ENCODE measurements at places on chromosomes 5 and 9. TPM values are rescaled to one million over a fixed set of nuclear protein-coding genes. Genes with fewer than 3 reads are reported as not detected.

DNA sequence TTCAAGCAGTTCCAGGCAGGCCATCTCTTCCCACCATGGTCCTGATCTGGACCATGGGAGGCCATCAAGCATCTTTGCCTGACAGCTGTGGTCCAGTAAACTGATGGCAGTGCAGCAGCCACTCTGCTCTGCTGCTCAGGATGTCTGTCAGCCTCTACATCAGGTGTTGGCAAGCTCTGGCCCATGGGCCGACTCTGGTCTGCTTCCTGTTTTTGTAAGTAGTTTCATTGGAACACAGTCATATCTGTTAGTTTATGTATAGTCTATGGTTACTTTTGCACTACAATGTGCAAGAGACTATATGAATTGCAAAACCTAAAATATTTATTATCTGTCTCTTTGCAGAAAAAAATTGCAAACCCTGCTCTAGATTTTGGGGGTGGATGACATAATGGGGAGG lies 225.0 kb downstream of the KCTD16 start:
- DNase-seq = no peak

DNA sequence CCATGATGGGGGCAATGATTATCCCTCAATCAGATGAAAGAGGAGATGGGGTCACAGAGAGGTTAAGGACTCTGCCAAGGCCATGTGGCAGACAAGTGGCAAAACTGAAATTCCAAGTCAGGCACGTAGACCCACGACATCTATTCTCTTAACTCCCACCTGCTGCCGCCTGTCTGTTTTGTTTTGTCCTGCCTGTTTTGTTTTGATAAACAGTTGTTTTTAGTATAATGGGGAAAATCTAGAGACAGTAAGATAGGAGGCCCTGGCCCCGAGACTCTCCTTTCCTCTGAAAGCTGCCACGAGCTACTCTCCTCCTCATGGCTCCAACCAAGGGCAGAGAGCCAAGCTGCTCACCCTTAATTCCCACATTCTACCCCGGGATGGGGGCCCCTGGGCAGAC lies 4.9 kb downstream of the FSTL4 start:
- no peak for DNase-seq

DNA sequence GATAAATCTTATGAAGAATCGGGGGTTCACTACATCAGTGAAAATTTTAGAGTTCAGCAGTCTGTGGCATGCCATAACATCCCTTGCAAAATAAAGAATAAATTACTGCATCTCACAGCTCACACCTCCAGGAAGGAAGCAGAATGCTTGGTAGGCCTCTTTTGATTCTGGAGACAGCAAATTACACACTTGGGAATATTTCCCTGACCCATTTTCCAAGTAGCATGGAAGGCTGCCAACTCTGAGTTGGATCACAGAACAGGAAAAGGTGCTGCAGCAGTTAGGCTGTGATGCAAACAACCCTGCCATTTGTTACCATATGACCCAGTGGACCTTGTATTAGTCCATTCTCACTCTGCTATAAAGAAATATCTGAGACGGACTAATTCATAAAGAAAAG lies 293.5 kb downstream of the ASTN2 start:
- no peak for DNase-seq

GRCh38 chr5:95619514-95620029 lies 315 bp upstream of the GPR150 start:
- DNase-seq = no peak

DNA sequence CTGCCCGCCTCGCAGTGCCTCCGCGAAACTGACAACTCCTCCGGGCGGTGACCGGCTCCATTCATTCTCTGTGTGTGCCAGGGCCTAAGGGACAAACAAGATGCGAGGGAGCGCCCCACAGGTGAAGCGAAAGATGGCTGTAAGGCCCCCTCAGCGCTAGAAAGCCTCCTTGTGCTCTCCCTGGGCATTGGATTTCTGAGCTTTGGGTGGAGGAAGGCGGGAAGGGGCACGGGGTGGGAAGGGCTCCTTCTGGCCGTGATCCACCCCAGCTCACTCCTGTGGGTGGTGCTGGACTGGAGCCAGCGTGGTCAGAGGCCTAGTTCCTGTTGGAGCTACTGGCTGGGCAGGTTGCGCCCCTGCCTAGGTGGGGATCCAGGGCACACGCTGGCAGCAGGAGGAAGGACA lies 943 bp downstream of the GALNT12 start:
- DNase-seq = peak; percentile 62

ORM2 gene
- total RNA-seq = not detected

GRCh38 chr5:136062366-136063274 lies 33.8 kb downstream of the TGFBI start:
- DNase-seq = no peak

DNA sequence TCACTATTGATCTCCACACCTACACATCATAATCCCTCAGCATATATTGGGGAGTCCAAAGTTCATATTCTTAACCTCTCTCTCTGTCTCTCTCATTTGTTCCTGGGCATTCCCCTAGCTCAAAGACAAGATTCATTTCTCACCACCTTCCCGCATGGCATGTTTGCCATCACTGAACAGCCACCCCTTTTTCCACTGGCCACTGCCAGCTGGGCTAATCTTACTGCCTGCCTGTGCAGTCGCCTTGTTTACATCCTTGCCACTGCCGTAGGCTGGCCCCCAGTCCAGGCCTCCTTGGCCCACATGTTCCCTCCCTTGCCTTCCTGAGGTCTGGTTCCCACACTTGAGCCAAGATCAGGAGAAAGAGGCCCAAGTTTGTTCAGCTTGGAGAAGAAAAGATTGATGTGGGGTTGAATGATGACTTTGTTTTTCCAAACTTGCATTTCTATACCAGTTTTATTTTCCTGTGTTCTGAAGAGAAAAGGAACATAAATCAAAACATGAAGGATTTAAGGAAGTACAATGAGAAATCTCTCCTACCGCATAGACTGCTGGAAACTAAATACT lies 80.2 kb downstream of the PLAC8L1 start:
- DNase-seq = no peak
